ENCODE measurements at places on chromosomes 3 and 15. TPM values are rescaled to one million over a fixed set of nuclear protein-coding genes. Genes with fewer than 3 reads are reported as not detected.
A peak's percentile ranks its signal among the peaks of the same experiment; 100 is the strongest.

DNA sequence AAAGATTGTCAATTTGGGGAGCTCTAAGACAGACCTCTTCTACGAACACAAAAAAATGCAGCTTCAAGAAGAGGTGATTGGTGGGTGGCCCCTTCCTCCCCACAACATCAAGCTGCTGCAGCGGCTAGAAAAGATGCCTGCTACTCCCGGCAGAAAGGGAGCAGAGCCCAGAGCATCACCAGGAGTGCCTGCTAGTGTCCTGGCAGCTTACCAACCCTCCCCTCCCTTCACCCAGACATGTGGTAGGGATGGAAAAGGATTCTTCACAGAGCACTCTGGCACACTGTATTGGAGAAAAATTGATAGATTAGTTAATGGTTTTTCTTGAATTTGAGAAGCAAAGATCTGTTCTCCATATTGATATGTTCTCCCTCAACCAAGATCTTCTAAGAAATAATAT lies 10.8 kb downstream of the IP6K1 start:
- H3K4me1 ChIP-seq: peaks cover 27% of the 10 kb centered on the region
- H3K36me3 ChIP-seq: peaks cover 19% of the 10 kb centered on the region
- no peak for DNase-seq
- no peak overlapping the region for H3K4me3 ChIP-seq
- H3K27ac ChIP-seq: no peak overlapping the region
- no peaks in the 10 kb centered on the region for H3K27me3 ChIP-seq

- no peaks in the 10 kb centered on the region for H3K27me3 ChIP-seq
- no peaks in the 10 kb centered on the region for H3K4me1 ChIP-seq
- no peak overlapping the region for H3K4me3 ChIP-seq
- H3K36me3 ChIP-seq: no peaks in the 10 kb centered on the region
These were observed 15.0 kb upstream of the THUMPD3 start for GRCh38 chr3:9347887-9348286.

Gene TRPM1
- total RNA-seq: not detected

DNA sequence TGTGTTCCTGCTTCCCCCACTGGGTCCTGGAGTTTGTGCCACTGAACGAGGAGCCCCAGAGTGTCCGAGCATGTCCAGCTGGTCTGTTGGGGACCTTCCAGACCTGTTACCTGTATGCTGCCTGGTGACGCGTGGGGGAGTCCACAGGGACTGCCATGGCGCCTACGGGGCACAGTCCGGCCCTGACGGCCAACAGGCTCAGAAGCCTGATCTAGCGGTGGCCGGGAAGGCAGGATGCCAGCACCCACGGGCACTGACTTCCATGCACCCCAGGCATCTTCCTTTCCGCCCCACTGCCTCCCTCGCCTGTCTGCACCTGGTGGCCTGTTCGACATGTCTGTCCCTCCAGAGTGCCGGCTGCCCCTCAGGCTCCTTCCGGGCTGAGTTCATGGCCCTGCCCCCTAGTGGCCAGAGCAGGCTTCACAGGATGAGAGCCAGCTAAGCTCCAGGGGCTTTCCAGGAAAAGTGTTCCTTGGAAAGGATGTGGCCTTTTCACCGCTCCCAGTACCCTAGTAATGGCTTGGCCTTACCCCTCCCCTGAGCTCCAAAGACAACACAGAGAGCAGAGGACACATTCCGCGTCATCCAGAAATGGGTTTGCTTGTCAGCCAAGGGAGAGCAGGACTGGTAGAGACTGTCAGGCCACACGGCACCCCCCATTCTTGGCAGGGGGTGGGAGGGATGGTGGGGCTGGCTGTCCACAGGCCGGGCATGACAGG lies 35.7 kb downstream of the NGRN start:
- H3K4me3 ChIP-seq: no peak overlapping the region
- no peaks in the 10 kb centered on the region for H3K27me3 ChIP-seq
- H3K4me1 ChIP-seq: peaks cover 4% of the 10 kb centered on the region
- H3K36me3 ChIP-seq: no peaks in the 10 kb centered on the region
- DNase-seq: no peak

Gene NLGN1
- total RNA-seq: 16.8 TPM

DNA sequence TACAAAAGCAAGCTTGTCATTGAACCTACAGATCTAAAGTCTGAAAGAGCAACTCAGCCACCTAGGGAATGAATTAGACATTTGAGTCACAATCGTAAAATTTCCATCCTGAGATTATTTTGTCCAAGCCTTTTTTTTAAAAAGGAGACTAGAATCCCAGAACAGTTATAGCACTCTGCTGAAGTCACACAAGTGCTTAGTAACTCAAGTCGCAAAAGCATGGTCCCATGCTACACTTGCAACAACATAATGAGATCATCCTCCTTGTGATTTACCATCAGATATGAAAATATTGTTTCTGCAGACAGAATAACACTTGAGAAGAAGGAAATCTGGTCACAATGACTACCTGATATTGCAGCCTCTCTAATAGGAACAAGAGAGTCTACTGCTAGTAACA lies 106.7 kb downstream of the ZIC4 start:
- H3K4me3 ChIP-seq: no peak overlapping the region
- H3K27me3 ChIP-seq: no peaks in the 10 kb centered on the region
- no peaks in the 10 kb centered on the region for H3K36me3 ChIP-seq
- H3K27ac ChIP-seq: no peak overlapping the region

GRCh38 chr3:170267793-170268192 lies 45.6 kb downstream of the PRKCI start:
- H3K4me3 ChIP-seq: no peak overlapping the region
- H3K27me3 ChIP-seq: no peaks in the 10 kb centered on the region
- H3K36me3 ChIP-seq: peaks cover 22% of the 10 kb centered on the region
- no peaks in the 10 kb centered on the region for H3K4me1 ChIP-seq

Gene GRM2
- total RNA-seq: 0.52 TPM

DNA sequence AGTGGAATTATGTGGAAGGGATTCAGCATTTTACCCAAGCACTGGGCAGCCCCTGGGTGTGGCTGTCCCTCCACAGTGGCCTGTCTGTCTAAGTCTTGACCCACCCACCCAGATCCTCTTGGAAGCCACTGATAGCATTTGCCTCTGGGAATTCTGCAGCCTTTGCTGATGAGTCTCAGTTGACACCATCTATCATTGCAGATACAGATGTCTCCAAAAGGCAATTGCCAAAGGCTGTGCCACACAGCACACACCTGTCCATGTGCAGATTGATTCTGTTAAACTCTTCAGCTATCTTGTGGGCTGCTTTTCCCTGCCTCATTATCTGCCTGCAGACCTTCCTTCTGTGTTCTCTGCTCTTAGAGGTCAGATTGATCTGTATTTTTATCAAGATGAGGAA lies 18.1 kb downstream of the CX3CR1 start:
- H3K27ac ChIP-seq: no peak overlapping the region
- H3K36me3 ChIP-seq: no peaks in the 10 kb centered on the region
- H3K4me1 ChIP-seq: peaks cover 5% of the 10 kb centered on the region
- H3K4me3 ChIP-seq: no peak overlapping the region
- H3K27me3 ChIP-seq: no peaks in the 10 kb centered on the region

- H3K4me3 ChIP-seq: no peak overlapping the region
- H3K36me3 ChIP-seq: no peaks in the 10 kb centered on the region
- H3K27me3 ChIP-seq: peaks cover 3% of the 10 kb centered on the region
- DNase-seq: no peak
- no peak overlapping the region for H3K27ac ChIP-seq
These were observed 155.9 kb upstream of the EOMES start for GRCh38 chr3:27878014-27878383.

- no peaks in the 10 kb centered on the region for H3K36me3 ChIP-seq
- H3K4me1 ChIP-seq: no peaks in the 10 kb centered on the region
- no peak overlapping the region for H3K4me3 ChIP-seq
- no peak overlapping the region for H3K27ac ChIP-seq
- H3K27me3 ChIP-seq: no peaks in the 10 kb centered on the region
- no peak for DNase-seq
These were observed 305.8 kb upstream of the THBS1 start for GRCh38 chr15:39275066-39275465.

DNA sequence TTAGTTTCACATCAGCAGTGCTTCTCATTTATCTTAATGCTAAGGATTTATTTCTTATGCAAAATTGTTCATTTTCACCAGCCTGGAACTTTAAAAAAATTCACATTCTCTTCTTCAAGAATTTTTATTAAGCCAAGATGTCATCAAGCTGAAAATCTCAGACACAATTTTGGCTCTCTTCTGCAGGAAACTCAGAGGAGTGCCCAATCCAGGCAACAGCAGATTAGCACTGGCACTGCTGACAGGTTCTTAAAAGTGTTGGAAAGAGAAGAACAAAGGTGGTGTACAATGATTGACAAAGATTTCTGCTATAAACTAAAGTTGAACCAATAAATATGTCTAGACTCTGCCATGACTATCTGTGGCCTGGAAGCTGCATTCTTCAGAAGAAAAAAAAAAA lies 479.5 kb downstream of the FHIT start:
- no peaks in the 10 kb centered on the region for H3K4me1 ChIP-seq
- H3K27ac ChIP-seq: no peak overlapping the region
- no peak overlapping the region for H3K4me3 ChIP-seq

DNA sequence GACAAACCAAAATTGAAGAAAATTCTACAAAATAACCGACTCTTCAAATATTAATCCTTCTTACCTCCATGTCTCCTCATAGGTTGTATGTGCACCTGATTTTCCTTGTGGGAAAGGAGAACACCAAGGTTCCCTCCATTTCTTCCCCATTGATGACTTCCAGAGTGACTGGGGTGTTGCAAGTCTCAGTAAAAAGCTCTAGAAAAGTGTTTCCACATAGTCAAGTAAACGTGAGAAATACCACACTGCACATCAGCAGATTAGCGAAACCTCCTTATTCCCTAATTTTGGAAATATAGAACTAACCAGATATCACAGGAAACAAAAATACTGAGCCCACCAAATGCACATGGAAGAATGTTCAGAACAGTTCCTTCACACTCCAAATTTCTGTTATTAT lies 4.9 kb upstream of the RPN1 start:
- no peak overlapping the region for H3K27ac ChIP-seq
- no peaks in the 10 kb centered on the region for H3K27me3 ChIP-seq
- H3K4me3 ChIP-seq: no peak overlapping the region
- H3K4me1 ChIP-seq: peaks cover 4% of the 10 kb centered on the region
- DNase-seq: no peak
- no peaks in the 10 kb centered on the region for H3K36me3 ChIP-seq

DNA sequence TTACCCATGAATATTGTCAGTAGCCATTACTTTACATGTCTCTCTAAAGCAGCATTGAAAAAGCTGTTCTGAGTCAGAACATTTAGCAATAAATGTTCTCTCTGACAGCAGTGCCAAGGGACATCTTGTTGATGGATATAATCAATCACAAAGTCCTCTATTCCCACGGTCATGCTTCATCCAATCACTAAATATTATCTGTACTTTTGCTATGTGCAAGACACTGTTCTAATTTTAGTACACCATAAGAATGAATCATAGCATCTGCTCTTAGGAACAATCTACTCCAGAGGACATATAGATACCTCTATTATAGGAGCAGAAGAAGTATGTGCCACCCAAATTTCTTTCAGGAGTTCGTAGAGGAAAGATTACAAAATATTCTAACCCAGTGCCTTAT lies 142.5 kb upstream of the MBNL1 start:
- no peaks in the 10 kb centered on the region for H3K4me1 ChIP-seq
- no peak for DNase-seq
- H3K27me3 ChIP-seq: no peaks in the 10 kb centered on the region
- no peak overlapping the region for H3K27ac ChIP-seq

DNA sequence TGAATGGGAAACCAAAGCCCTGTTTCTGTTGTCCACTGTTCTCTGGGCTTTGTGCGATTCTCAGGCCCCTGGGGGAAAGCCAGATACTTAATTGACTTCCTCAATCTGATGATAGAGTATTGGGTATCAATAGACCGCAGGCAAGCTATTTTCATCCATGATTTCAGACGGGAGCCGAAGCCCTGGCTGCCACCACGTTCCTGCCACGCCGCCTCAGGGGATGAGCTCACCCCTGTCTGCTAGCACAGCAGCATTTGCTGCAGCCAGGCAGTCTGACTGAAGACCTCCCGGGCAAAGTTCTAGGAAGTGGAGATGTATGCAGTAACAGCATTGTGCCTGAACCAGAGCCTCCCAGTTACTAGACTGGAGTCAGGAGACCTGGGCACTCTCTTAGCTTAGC lies 69.8 kb downstream of the ISG20 start:
- H3K27ac ChIP-seq: no peak overlapping the region
- peaks cover 16% of the 10 kb centered on the region for H3K4me1 ChIP-seq
- no peak overlapping the region for H3K4me3 ChIP-seq
- no peaks in the 10 kb centered on the region for H3K27me3 ChIP-seq

GRCh38 chr3:56681984-56682461 lies 1.0 kb downstream of the TASOR start:
- no peaks in the 10 kb centered on the region for H3K36me3 ChIP-seq
- no peak for DNase-seq
- peaks cover 4% of the 10 kb centered on the region for H3K4me1 ChIP-seq
- H3K27ac ChIP-seq: peak overlapping the region; percentile 91

Gene APPL1
- 42.4 TPM for total RNA-seq

- H3K4me1 ChIP-seq: peaks cover 19% of the 10 kb centered on the region
- peak overlapping the region; percentile 78 for H3K27ac ChIP-seq
- H3K4me3 ChIP-seq: peak overlapping the region; percentile 61
- DNase-seq: no peak
- peaks cover 15% of the 10 kb centered on the region for H3K36me3 ChIP-seq
These were observed 936 bp downstream of the KIF7 start for GRCh38 chr15:89654301-89654761.

Gene MORC1
- total RNA-seq: not detected

- no peaks in the 10 kb centered on the region for H3K27me3 ChIP-seq
- H3K27ac ChIP-seq: no peak overlapping the region
- no peak overlapping the region for H3K4me3 ChIP-seq
- no peak for DNase-seq
These were observed 24.9 kb upstream of the TPRG1 start for GRCh38 chr3:189146848-189147247.

DNA sequence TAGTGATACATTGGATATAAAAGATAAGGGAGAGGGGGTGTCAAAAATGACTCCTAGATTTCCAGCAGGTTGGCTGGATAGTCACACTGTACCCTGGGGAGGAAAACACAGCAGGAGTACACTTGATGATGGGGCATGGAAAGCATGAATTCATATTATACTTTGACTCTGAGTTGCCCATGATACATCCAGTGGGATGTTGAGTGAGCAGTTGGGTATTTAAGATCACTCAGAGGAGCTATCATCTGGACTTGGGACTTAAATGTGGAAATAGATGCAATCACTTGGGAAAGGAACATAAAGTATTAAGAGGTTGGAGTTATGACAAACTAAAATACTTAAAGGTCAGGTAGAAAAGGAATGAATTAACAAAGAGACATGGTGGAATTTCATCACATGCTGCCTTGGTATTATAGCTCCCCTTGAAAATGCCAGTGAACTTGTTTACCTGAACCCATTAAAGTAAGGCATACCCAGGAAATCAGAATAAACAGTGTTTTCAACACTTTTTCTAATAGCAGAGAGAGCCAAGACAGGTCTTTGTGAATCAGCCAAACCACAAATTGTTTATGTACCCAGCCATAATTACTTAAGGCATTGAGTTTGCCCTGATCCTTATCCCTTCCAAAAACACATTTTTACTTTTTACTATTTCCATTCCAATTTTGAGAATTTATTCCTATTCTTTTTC lies 49.9 kb upstream of the ABI3BP start:
- H3K4me3 ChIP-seq: no peak overlapping the region
- H3K4me1 ChIP-seq: peaks cover 15% of the 10 kb centered on the region
- no peaks in the 10 kb centered on the region for H3K36me3 ChIP-seq

Data from esophagus muscularis mucosa (tissue), 4 donors.